ENCODE measurements at places on chromosomes 1 and 21. TPM values are rescaled to one million over a fixed set of nuclear protein-coding genes. Genes with fewer than 3 reads are reported as not detected.
A peak's percentile ranks its signal among the peaks of the same experiment; 100 is the strongest.

- DNase-seq = no peak
Observed at GRCh38 chr1:171310661-171311087, 3.3 kb upstream of the FMO4 start.

GRCh38 chr1:31663622-31664452 is 19.2 kb upstream of the PEF1 start:
- peak; percentile 65 for DNase-seq

- DNase-seq = no peak
Observed at GRCh38 chr1:171335964-171336363, 22.0 kb downstream of the FMO4 start.

DNA sequence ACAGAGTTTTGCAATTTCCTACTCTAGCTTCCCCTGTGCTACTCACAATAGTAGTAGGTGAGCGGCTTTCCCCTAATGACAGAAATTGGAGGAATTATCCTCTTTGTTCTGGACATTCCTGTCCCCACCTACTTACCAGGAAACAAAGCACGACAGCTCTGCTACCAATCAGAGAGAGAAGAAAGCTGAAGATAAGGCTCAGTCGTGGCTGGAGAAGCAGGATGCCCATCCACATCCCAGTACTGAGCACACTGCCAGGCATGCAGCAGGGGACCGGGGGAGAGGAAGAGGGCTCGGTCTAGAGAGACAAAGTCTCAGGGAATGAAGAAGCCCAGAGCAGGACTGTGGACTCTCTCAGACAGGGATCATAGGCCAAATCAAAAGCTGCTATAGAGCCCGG is 134.1 kb upstream of the KRTAP19-8 start:
- DNase-seq = no peak

DNA sequence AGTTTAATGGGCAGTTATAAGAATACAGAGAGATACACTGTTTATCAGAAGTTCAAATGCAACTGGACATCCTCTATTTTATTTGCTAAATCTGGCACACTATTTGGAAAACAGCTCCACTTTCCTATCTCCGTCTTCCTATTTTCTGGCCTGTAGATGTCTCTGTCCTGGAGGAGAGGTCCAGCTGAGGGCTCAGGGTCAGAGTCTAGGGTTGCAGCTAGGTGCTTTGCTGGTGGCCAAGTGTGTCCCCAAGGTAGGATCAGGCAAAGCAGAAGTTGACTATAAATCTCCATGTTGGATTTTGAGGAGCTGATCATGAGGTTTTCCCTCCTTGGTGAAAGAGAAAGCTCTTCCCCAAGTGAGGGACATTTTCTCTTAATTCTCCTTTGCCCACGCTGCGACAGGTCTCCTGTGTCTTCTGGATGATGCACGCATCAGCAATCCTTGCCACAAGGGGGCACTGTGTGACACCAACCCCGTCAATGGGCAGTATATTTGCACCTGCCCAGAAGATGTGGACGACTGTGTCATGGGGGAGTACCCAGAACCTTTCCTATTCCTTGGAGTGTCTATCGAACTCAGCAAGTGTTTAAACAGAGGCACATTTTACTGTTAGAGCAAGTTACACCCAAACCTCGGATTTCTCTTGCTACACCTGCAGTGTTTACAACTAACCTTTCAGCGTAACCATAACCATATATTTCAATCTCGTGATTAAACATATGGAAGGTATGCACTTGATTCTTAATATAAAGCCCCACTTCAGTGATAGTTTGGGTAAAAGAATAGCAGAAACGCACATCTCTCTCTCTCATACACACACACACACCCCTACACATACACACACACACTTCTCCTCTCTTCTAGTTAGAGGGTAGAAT is 10.2 kb downstream of the ADAM30 start:
- DNase-seq = peak; percentile 69

- no peak for DNase-seq
Observed at GRCh38 chr1:175864625-175865024, 121.2 kb upstream of the TNR start.

GRCh38 chr21:32414579-32415358 is 2.3 kb downstream of the EVA1C start:
- peak; percentile 78 for DNase-seq

DNA sequence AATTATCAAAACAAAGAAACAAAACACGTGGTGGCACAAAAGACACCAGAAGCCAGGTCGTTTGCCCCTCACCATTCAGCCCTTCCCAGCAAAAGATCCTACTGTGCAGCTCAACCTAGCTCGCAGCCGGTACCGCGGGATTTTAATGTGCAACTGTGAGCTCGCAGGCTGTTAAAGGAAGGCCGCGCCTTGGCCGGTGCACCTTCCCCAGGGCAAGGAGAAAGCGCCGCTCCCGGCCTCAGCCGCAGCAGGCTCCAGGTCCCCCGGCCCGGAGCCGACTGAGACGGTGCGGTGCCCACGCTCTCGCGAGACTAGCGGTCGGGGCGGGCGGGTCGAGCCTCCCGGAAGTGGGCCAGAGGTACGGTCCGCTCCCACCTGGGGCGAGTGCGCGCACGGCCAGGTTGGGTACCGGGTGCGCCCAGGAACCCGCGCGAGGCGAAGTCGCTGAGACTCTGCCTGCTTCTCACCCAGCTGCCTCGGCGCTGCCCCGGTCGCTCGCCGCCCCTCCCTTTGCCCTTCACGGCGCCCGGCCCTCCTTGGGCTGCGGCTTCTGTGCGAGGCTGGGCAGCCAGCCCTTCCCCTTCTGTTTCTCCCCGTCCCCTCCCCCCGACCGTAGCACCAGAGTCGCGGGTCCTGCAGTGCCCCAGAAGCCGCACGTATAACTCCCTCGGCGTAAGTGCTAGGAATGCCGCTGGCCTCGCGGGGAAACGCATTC is at the start of gene AGL:
Gene AGL (plus strand): TSS at position 618 of the 715 bp plus-strand sequence. CDS start 682 bp downstream, outside the sequence.
- peak; percentile 81 for DNase-seq

NEGR1 gene
- total RNA-seq = under 0.01 TPM

PPIAL4G gene
- not detected for total RNA-seq

GJA8 gene
- total RNA-seq = not detected

AKR7A3 gene
- 0.14 TPM for total RNA-seq

CHAF1B gene
- 2.2 TPM for total RNA-seq

FAAH gene
- total RNA-seq = 2.6 TPM

All from dermis blood vessel endothelial cell (primary cell).